Kidney glomerular epithelial cell (primary cell): ENCODE measurements at places on chromosomes 3 and 15.

- no peak for DNase-seq
These were observed 12.7 kb downstream of the TGM4 start for GRCh38 chr3:44887101-44887500.

GRCh38 chr3:10345911-10346310 lies 25.0 kb upstream of the SEC13 start:
- DNase-seq: no peak

DNA sequence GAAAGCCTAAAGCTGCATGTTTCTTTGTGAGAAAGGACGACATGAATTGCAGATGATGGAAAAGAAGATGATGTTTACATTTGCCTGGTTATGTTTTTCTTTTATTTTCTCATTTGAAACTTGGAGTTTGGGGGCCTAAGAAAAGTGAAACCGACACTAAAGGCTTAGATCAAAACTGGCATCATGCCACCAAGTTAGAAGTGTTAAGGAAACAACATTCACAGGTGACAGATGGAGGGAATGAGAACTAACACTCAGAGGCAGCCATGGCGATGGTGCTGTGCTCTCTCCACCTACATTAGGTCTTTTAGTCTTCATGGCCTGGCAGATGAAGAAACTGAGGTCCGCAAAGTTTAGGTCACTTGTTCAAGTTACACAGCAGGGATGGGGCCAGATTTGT lies 923.6 kb downstream of the TUSC7 start:
- DNase-seq: no peak

GRCh38 chr3:126031981-126032471 lies 51.9 kb downstream of the SLC41A3 start:
- no peak for DNase-seq

- DNase-seq: no peak
These were observed 258.9 kb upstream of the MEIS2 start for GRCh38 chr15:37359101-37359892.

DNA sequence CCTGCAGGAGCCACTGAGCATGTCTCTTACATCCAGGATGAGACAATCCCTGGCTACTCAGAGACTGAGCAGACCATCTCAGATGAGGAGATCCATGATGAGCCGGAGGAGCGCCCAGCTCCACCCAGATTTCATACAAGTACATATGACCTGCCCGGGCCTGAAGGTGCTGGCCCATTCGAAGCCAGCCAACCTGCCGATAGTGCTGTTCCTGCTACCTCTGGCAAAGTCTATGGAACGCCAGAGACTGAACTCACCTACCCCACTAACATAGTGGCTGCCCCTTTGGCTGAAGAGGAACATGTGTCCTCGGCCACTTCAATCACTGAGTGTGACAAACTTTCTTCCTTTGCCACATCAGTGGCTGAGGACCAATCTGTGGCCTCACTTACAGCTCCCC lies 6.2 kb downstream of the MAP1A start:
- DNase-seq: no peak

DNA sequence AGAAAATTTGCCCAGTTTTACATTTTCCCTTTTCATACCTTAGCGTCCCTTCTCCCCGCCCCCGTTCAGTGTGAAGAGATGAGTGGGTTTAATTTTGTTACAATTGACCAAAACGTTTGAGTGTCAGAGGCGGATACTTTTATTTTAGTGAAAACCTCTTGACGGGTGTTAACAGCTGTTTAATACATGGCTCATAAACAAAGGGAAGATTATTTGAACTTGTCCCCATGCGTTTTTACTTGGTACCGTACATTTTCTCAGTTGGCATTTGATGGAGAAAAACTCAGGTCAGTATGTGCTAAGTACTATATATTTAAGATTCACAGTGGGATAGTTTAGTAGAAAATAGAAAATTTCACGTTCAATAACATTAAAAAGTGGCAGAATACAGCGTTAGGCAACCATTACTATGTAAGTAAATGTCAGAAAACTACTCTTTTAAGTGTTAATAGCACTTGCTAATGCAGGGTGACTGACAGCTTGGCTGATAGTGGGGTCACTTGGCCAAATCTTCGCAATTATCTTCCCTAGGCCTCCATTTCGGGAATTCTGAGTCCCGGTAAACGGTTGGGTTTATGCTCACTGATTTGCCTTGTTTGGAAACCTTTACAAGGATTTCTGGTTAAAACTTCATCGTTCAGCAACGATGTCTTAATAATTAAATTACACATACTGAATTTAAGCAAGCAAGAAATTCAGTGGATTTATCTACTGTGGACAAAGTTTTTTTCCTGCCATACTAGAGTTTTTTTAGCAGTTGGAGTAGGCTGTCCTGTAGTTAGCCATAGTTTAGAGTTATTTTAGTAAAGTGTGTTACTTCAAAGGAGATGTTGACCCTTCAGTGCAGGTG lies 4.8 kb downstream of the CHD2 start:
- peak; percentile 44 for DNase-seq

GRCh38 chr3:14331251-14331650 lies 71.2 kb upstream of the SLC6A6 start:
- DNase-seq: no peak

- DNase-seq: peak; percentile 62
These were observed 5.4 kb downstream of the TGFBR2 start for GRCh38 chr3:30611613-30612436.

- no peak for DNase-seq
These were observed 1.1 kb upstream of the GABRB3 start for GRCh38 chr15:26773917-26774316.

- peak; percentile 41 for DNase-seq
These were observed 36.2 kb downstream of the BBS4 start for GRCh38 chr15:72722071-72722696.
